Right ventricle myocardium inferior (tissue), 1 donor: ENCODE measurements at places on chromosomes 13 and 19. TPM values are rescaled to one million over a fixed set of nuclear protein-coding genes. Genes with fewer than 3 reads are reported as not detected.

DNA sequence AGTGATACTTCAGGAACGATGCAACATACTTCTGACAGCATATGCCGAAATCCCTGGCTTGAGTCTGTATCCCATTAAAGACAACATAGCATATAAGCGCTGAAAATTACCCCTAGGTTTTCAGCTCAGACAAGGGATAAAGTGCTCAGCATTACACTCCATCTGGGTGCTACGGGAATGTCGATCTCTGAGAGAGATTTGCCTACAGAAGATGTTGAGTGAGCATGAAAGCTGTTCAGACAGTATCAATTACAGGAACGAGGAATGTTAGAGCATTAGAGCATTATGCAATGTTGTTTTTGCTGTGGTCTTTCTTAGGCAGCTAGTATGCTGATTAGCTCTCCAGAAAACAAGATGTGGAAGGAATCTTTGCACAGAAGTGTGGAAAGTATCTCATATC is 484.5 kb downstream of the LIG4 start:
- no peak for DNase-seq

DNA sequence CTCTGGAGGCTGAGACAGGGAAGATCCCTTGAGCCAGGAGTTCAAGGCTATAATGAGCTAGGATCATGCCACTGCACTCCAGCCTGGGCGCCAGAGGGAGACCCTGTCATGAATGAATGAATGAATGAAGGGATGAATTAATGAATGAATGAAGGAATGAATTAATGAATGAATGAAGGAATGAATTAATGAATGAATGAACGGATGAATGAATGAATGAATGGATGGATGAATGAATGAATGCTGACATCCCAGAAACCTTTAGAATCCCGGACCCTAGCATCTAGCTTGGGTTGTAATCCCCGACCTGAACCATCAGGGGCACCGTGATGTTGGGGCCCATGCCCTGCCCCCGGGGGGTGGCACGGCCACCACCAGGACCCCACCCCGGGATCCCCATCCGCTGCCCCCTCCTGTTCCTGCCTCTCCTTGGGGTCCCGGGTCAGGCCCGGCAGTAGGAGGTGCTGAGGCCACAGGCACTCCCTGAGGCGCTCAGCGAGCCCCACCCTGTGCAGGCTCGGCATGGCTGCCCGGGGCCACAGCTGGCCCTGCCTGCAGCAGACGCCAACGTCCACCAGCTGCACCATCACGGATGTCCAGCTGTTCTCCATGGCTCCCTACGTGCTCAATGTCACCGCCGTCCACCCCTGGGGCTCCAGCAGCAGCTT is 3.4 kb downstream of the EBI3 start:
- DNase-seq: peak; percentile 49

DNA sequence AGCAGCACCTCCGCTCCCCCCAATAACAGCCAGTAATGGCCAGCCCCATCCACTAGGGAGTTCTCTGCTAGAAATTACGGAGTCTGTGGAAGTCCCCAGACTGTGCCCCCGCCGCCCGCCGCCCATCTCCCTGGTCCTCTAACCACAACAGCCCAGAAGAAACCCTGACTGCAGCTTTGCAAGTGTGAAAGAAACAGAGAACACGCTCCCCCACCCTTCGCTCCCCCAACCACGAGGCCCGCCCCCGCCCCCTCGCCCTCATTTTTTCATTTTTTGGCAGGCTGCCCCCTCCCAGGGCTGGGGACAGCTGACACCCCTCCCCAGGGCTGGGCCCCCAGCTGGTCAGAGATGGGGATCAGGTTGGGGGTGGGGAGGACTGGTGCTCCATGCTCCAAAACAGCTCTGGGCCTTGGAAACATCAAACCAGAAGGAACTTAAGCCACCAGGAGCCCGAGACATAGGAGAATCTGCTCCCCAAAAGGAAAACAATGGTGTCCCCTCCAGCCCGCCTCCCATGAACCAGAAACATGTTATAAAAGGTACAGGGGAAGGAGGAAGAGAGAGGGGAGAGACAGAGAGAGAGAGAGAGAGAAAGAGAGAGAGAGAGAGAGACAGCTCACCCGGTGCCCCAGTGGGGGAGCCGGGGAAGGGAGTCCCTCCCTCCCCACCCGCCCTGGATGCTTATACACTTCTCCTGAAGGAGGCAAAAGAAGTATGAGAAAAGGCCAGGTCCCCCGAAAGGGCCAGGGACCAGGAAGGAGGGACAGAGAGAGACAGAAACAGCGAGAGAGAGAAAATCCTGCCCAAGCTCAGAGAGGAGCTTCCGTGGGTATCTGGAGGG is 29.8 kb upstream of the ASF1B start:
- DNase-seq: no peak

DNA sequence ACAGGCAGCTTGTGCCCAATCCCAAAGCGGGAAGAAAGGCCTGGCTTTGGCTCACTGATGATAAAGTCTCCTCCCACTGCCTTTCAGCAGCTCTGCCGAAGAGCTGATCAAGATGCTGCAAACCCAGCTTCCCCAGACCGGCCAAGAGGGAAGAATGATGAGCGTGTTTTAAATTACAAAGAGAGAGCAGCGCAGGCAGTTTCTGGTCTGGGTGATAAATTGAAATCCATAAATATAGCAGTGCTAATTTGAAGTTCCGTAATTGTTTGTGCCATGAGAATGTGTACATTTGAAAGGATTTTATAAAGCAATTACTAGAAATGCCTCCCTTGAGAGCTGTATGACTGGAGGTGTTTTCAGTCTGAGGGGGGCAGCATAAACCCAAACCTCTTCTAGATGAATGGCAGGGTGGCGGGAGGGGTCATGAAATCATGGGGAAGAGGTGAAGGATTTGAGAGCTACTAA is 171.8 kb downstream of the STK24 start:
- no peak for DNase-seq

The FGF21 gene
- not detected for total RNA-seq

The THSD8 gene
- total RNA-seq: 1.7 TPM

- no peak for DNase-seq
These were observed 8.3 kb upstream of the CDC42EP5 start for GRCh38 chr19:54481326-54481930.

The NDUFB7 gene
- total RNA-seq: 529 TPM

DNA sequence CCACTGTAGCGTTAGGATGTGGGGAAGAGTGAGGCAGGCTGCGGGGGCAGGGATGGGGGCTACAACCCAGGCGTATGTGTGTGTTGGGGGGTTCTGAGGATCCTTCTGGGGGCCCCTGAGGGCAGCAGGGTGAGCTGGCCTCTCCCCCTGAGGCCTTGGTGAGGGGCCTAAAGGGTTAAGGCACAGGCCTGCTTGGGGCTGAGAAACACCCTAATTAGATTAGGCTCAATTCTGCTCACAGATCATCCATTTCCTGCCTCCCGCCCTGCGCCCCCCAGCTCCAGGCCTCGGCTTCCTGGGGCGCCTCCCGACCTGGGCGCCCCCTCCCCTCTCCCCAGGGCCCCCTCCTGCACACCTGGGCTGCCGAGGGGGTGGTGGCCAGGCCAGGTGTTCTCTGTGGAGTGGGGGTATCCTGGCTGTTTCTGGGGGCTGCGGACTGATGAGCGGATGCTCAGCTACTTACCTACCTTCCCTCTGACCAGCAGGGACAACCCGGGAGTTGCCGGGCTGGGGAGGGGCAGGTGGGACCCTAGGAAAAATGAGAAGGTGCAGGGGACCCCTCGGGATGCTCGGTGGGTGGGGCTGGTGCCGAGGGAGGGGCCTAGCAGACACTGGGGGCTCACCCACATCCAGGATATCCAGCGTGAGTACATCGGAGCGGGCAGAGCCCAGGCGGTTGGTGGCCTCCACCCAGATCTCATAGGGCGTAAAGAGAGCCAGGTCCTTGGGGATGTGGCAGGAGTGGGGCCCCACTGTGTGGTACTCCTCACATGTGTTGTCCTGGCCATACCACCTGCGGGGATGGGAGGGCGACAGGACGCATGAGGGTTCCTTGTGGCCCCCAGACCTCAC is 8.6 kb downstream of the CRLF1 start:
- DNase-seq: no peak

- peak; percentile 83 for DNase-seq
These were observed 32.7 kb upstream of the DCLK1 start for GRCh38 chr13:36163809-36164308.

DNA sequence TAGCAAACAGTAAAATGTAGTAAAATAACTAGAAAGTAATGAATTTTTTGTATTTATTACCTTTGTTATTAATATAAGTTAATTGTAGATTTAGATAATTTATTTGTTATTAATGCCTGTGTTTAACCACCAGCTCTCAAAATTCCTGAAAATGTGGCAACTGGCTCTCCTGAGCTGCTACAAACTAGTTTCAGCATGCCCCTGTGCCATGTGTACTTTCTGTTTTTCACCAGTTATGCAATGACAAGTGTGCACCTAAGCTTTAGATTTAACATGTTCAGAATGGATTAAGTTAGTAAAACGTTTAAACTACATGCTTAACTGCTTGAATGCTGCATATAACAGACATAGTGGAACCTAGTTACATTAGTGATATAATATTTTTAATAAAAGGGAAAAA is 88.1 kb downstream of the POSTN start:
- no peak for DNase-seq

DNA sequence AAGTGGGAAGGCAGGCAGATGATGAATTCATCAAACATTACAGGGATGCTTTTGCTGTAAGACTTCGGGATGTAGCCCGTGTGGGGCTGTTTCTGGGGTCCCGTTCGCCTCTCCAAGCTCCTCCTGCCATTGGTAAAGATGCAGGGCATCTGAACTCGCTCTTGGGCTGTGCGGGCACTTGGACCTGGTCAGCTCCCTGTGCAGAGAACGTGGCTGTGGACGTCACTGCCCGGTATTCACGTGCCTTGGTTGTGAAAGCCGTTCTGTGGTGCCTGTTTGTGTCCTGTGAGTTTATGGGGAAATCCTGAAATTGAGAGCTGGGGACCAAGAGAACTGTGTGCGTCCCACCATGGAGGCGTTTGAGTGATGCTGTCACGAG is 5.4 kb downstream of the TFDP1 start:
- no peak for DNase-seq

The MIA gene
- not detected for total RNA-seq

- DNase-seq: no peak
These were observed 290.0 kb downstream of the MZT1 start for GRCh38 chr13:72437458-72437857.
